Stimulated activated CD4-positive, alpha-beta T cell treated with anti-CD3 and anti-CD28 coated beads, TNF-alpha, amount 100 ng/mL, for 1 hour (primary cell): ENCODE measurements at places on chromosomes 5 and 9.

DNA sequence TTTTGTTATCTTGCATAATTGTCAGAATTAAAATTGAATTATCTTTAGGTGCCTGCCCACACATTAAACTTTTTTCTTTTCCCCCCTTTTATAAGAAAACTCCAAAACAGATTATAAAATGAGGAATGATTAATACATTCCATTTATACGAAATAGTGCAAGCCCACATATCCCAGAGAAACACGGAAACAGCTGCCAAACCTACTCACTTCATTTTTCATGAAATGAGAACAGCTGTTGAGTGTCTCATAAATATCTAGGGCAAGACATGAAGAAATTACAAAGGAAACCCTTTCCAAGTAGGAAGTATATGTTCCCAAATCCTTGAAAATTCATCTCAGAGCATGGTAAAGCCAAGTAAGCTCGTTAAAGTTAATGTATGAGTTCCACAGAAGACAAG, 459.4 kb upstream of the NMUR2 start:
- DNase-seq: no peak

- DNase-seq: no peak
These were observed 505.5 kb upstream of the WWC1 start for GRCh38 chr5:167785901-167786300.

DNA sequence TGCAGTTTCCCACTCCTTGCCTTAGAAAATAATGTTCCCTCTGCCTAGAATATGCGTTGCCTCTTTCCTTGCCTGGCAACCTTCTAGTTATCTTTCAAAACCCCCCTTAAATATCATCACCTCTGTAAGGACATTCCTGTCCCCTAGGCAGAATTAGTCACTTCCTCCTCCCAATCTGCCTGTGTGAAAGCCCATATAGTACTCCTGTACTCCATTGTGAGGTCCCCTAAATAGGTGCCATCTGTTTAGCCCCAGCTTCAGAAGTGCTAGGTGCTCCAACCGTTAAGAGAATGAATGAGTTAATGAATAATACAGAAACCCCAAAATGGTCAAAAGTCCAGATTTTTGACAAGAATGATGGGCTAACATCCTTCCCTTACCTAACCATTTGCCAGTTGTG, 181.4 kb downstream of the GDNF start:
- DNase-seq: no peak

DNA sequence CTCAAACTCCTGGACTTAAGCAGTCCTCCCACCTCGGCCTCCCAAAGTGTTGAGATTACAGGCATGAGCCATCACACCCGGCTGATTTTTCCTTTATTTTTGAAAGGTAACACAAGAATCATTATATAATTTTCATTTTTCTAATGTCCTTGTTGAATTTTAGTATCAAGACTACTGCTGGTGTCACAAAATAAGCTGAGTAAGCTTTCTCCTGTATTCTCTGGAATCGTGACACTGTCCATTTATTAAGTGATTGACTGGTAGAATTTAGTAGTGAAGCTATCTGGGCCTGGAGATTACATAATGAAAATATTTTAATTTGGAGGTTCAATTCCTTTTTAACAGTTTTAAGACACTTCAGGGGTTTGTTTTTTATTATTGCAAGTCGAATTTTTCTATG, 9.5 kb downstream of the CDK20 start:
- DNase-seq: no peak

DNA sequence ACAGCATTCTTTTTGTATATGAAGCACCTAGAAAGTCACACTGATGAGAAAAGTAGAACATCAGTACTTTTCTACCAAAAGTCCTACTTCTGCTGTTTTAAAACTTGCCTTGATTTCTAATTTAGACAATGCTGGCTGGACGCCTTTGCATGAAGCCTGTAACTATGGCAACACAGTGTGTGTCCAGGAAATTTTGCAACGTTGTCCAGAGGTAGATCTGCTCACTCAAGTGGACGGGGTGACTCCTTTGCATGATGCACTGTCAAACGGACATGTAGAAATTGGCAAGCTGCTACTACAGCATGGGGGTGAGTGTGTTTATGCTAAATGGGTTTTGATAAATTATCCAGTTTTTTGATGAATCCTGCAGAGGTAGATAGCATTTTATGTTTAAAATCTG, 73.5 kb downstream of the SLF1 start:
- DNase-seq: no peak

DNA sequence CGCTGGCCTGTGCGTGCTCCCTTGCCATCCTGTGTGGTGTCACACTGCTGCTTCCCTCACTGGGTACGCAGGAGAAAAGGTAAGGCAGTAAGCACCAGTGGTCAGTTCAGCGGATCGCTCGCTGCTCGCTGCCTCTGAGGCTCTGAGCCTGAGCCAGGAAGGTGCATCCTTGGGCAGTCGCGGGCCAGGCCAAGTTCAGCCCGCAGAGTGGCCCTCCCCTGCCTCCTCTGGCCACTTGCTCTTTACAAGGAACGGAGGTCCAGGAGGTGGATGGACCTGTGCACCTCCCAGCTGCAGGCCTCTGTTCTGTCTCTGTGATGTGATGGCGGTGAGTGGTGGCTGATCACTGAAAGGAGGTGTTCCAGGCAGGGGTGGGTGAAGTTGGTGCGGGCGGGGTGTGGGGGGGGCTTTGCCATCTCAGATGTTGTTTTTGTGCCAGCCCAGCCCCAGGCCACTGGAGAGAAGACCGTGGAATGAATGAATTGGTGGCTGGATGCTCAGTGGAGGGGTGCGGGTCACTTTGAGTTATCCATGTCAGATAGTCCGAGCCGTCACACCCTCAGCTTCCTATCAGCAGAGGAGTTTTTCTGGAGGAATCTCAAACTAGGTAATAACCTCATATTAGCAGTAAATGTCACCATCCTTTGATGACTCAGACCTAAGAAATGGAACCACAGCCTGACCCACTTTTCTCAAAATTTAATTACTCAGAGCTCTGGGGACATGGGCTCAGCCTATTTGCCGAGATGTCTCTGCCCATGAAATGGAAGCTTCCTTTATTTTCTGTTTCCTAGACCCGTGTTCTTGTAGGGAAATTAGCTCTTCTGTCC, 7.3 kb downstream of the COL5A1 start:
- no peak for DNase-seq

DNA sequence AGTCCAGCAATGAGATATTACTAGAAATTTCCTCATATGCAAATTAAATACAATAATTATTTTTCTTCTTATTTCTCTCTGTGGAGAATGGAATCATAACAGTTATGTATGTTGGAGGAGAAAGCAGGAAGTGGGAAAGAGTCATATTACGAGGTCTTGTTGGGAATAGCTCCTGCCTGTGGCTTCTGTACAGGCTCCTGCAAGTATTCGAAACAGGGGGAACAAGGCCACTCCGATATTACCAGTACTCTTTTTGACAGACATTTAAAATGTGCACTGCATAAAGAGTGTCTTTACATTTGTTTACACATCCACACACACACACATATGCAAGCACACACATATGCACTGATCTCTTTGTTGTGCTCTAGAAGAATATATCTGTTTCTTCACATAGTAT, 812.0 kb upstream of the ZNF608 start:
- DNase-seq: no peak

- DNase-seq: no peak
These were observed 51.3 kb downstream of the AK8 start for GRCh38 chr9:132826621-132827365.

DNA sequence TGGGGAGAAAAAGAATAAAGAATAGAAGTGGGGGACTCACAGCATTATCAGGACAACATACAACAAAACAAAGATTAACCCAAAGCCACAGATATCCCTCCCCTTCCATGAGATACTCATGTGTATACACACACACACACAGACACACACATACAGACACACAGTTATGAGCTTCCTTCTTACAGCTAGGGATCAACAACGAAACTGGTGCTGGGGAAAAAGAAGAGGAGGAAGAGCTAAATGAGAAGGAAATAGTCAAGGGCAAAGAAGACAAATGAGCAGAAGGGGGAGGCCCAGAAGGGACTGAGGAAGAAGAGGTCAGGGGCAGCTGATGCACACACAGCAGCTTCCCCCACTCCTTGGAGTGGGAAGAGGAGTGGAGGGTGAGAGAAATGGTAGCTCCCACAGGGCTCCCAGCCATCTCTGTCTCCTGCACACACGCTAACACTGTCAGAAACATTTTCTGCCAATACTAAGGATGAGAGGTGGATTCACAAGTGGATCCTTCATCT, 66.2 kb downstream of the SIL1 start:
- no peak for DNase-seq

GRCh38 chr9:106065579-106066214, 371.4 kb downstream of the TMEM38B start:
- no peak for DNase-seq

GRCh38 chr5:135831851-135832555, 2.5 kb upstream of the SLC25A48 start:
- DNase-seq: no peak

- no peak for DNase-seq
These were observed 1.3 kb downstream of the ZNF131 start for GRCh38 chr5:43121913-43122484.

DNA sequence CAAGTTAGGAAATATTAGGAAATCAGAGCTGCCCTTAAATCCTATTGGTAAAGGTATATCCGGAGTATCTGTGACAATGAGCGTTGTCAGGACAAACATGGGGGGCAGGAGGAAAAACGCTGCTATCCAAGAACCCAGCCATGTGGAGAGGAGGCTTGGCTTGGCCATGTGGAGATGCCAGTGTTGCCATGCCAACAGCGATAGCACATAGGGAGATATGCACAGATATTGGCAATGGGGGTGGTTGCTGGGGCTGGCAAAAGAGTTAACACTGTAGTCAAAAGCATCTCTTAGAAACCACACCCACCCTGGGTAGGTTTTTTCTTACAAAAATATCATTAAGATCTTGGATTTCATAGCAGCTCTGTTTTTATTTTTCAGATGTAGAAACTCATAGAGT, 106.4 kb upstream of the ASTN2 start:
- no peak for DNase-seq

DNA sequence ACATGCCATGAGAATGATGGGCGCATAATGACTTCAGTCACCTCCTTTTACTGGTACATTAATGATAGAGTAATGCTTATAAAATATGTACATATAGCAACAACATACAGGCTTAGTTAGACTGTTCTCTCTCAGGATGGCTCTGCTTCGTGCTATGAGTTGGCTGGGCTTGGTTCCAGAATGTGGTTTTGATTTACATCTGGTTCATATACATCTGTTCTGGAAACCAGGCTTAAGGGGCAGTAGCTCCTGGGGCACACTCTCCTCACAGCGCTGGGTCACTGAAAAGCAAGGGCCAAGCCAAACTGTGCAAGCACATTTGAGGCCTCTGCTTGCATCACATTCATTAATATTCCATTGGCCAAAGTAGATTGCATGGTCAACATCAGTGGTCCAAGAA, 44.9 kb downstream of the PCSK1 start:
- no peak for DNase-seq

DNA sequence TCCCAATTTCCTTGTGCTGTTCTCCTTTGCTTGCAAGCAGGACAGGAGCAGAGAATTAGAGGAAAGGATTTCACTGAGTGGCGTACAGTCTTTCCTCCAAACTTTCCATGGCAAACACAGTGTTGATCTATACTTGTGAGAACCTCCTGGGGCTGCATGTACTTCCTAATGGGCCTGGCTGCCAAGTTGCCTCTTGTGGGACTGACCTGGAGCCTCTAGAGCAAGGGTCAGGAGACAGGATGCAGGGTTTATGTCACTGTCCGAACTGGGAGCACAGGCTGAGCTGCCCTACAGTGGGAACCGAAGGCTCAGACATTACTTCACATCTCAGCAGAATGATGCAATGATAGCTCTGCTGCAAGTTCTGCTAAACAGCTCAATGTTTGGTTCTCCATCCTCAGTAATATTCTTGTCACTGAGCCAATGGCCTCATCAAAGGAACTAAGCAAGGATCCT, 102.3 kb downstream of the ENC1 start:
- DNase-seq: no peak
